GM12865 (cell line): ENCODE measurements at places on chromosomes 5 and 9.
A peak's percentile ranks its signal among the peaks of the same experiment; 100 is the strongest.

DNA sequence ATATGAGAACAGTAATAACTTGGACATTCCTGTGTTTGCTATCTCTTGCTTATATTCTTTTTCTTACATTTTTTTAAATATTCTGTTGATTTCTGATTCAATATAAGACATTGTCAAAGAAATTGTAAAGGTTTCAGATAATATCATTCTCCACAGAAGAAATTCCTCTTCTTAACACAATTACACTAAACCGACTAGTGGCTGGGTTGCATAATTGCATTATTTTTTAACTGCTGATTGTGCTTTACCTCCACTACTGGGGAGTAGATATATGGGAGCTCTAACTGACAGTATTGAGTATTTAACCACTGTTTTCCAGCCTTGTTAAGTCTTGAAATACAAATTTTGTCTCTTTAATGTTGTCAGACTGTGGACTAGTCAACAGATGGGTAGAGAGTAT, 723.8 kb upstream of the EDIL3 start:
- DNase-seq = no peak

- DNase-seq = no peak
Observed at GRCh38 chr9:133453651-133454050, 6.1 kb upstream of the CACFD1 start.

DNA sequence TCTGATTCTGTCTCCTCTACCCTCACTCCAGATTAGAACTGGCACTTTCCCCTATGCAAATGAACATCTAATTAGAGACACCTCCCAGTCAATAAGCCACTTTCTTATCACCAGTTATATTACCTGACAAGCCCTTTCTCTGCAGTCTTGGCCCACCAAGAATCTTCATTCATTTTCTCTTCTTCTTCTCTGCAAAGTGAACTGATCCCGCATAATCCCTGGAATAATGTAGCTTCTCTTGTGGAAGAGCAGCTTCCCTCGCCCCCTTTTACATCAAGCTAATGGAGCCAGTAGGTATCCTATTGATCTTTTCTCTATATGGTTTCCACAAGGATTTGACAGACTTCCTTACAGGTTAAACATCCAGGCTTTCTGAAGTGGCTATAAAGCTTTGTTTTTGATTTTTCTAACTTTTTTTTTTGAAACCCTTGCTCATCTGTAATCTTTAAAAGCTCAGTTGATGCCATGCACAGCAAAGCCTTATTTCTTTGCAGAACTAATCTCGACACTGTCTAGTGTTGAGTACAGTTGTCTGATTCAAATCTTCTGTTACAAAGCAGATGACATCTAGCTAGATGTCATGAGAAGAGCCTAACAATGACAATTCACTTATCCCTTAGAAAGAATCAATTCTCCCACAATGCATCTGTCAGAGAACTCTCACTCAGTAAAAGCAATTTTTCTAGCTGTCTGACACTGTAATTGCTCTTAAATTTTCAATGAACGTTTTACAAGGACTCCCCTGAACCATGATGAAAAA, 281.4 kb downstream of the ISL1 start:
- DNase-seq = no peak

GRCh38 chr9:83521011-83521410, 17.2 kb downstream of the FRMD3 start:
- no peak for DNase-seq

DNA sequence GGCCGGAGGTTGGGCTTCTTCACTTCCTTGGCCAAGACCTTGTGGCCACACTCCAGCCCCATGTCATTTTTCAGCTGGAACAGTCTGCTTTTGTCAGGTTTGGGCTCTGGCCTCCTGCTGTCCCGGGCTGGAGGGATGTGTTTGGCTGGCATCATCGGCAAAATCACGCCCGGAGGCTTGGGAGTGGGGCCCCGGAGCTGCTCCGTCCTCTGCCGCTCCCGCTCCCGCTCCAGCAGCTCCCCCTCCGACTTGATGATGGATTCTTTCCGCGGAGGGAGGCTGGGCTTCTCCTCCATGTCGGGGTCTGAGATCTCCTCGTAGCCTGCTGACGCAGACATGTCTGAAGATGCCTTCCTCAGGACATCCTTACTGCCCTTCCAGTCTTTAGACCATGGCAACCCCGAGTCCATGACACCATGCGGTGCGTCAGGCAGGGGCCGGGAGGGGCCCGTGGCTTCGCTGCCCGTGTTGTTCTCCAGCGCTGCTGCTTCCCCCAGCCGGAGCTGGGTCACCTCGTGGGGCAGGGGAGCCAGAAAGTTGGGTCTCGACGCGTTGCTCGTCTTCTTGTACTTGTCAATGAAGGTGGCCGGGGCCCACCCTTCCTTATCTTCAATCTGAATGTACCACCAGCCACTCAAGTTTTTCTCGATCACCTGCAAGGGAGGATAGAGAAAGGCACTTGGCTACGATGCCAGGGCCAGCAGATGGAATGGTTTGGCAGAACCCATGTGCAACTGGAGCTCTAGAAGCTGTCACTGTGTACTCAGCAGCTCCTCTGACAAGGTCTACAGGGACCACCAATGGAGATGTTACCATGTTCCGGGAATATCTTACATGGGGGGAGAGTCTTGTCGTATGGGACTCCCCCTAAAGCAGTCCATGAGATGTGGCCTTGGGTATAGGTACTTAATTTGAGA, 56.0 kb upstream of the UBTD2 start:
- no peak for DNase-seq

- DNase-seq = no peak
Observed at GRCh38 chr5:179955062-179955461, 47.4 kb upstream of the TBC1D9B start.

- DNase-seq = peak; percentile 18
Observed at GRCh38 chr9:1057910-1058309, 7.8 kb downstream of the DMRT2 start.

DNA sequence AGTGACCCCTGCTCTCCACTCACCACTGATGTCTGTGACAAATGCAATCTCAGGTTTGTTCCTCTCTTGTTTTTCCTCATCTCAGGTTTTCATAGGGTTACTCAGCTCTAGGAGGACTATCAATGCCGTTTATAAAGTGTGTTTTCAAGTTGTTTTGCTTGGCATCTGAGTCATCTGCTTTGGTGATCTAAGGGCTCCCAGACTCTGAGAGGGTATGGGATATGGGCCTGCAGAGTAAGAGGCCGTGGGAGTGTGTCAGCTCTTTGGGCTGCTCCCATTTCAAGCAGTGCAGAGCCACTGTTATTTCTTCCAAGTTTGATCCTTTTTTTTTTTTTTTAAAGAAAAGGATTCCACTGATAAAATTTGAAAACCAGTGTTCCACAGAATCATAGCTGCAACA, 46.3 kb downstream of the NNT start:
- no peak for DNase-seq

GRCh38 chr9:97793067-97793466, 60.0 kb upstream of the FOXE1 start:
- DNase-seq = no peak

DNA sequence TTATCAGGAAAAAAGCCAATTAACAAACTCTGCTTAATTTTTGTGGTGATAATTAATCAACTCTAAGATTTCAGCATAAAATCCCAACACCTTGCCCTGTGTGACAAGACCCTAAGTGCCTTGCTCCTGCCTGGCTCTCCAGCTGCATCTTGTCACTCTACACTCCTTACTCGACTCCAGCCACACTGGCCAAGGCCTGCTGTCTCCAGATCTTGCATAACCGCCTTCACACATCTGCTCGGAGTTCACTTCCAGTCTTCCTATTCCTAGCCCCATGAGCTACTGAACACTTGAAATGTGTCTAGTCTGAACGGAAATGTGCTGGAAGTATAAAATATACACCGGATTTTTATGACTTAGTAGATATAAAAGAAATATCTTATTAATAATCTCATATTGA, 259.6 kb downstream of the EPB41L4A start:
- no peak for DNase-seq

GRCh38 chr5:96292582-96293247, 140.3 kb downstream of the PCSK1 start:
- DNase-seq = no peak

DNA sequence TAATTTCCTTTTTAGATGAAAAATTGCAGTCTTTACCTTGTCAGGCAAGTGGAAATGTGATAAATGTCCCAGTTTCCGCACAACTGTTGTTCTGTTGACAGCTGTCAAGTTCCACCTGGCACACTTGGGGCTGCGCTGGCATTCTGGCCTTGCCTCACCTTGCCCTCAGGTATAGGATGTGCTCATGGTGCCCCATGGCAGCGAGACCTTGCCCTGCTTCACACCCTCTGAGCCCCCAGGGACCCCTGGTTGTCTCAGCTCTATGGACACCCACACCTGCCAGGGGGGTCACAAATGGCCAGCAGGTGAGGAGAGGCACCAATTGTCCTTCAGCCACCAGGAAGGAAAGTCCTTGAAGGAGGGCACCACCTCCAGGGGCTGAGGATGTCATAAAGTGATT, 37.5 kb upstream of the SEMA4D start:
- no peak for DNase-seq

- DNase-seq = no peak
Observed at GRCh38 chr5:171480239-171480638, 60.8 kb downstream of the FGF18 start.

DNA sequence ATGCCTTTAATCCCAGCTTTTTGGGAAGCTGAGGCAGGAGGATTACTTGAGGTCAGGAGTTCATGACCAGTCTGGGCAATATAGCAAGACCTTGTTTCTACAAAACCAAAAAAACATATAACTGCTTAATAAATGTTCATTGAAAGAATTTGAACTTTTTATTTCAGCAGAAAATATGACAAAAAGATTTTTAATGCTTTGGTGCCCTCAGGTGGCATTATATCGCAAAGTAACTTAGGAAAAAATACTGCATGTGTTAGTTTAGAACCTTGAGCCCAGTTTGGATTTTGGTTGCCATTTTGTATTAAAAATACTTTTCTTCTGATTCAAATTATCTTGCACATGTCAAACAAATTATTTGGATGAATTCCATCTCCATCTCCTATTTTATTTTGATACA, 103.2 kb downstream of the GPBP1 start:
- peak; percentile 21 for DNase-seq

GRCh38 chr9:136484153-136485048, 1.6 kb upstream of the SEC16A start:
- DNase-seq = peak; percentile 30

DNA sequence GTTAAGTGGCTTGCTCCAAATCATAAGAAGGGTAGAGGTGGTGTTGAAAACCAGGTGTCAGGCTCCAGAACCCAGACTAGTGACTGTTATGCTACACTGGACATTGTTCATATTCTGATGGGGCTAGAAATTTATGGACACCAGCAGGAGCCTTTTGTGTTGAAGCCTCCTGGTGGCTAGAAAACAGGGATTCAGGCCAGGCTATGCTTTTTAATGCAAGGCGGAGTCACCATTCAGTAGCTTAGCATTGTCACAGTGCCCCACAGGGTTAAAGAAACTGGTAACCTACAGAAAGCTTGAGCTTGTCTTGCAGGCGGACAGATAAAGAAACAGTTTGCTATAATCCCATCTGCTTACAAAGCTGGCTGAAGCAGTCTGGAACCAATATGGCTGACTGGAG, 23.0 kb upstream of the GOLM1 start:
- no peak for DNase-seq

GRCh38 chr9:132412089-132412488, 2.1 kb downstream of the CFAP77 start:
- DNase-seq = peak; percentile 16

DNA sequence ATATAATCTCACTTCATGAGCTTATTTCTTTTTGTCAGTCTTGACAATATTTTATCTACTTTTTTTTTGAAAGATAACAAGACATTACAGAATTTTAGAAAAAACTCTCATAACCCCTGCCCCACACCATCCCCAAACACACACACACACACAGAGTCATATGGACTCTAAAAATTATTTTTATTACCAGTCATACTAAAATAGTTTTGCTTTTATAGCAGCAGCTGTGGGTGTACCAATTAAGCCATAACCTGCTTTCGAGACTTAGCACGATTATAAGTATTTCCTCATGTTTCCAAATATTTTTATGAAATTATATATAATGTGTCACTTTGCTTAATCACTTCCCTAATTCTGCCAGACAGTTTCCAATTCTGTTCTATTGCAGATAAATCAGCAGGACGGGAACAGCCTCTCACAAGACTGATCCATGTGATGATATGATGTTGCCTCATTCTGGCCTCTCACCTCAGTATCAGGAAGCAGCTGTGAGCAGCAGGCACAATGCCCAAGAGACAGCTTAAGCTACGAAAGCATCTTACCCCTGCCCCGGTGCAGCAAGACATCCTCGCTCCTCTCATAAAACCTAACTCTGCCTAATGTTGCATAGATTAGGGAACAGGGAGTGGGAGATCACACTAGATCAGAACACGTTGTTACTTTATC, 7.0 kb downstream of the PDCL start:
- no peak for DNase-seq
